ENCODE measurements at places on chromosomes 2 and 18. TPM values are rescaled to one million over a fixed set of nuclear protein-coding genes. Genes with fewer than 3 reads are reported as not detected.

Gene COL4A3
- not detected for total RNA-seq

Gene VAMP5
- 7.7 TPM for total RNA-seq

Gene VIL1
- total RNA-seq, result 0.63 TPM

Gene ASPRV1
- total RNA-seq, result 3.8 TPM

Gene CLK1
- total RNA-seq, result 76.3 TPM

Gene SP140
- total RNA-seq, result 0.07 TPM

Gene ABHD1
- 0.27 TPM for total RNA-seq

Gene CCL20
- total RNA-seq, result not detected

Gene CD226
- total RNA-seq, result 0.21 TPM

Gene YIPF4
- total RNA-seq, result 8.8 TPM

Gene LIMS3
- total RNA-seq, result 1.2 TPM

DNA sequence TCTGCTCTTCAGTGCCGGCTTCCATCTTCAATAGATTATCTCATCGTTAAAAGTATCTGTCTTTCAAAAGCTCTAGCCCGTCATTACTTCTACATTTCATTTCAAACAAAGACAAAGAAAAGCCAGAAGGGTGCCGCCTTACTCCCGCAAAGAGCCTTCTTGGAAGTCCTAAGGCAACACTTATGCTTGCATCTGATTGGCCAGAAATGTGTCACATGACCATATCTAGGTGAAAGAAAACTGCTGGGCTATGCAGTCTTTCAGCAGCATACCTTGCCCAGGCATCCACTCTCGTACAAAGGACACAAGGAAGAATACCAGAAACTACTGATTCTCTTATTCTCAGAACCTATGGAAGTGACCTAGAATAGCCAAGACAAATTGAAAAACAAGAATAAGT lies 217.1 kb upstream of the SLC35G4 start:
- DNase-seq, result peak; percentile 16

DNA sequence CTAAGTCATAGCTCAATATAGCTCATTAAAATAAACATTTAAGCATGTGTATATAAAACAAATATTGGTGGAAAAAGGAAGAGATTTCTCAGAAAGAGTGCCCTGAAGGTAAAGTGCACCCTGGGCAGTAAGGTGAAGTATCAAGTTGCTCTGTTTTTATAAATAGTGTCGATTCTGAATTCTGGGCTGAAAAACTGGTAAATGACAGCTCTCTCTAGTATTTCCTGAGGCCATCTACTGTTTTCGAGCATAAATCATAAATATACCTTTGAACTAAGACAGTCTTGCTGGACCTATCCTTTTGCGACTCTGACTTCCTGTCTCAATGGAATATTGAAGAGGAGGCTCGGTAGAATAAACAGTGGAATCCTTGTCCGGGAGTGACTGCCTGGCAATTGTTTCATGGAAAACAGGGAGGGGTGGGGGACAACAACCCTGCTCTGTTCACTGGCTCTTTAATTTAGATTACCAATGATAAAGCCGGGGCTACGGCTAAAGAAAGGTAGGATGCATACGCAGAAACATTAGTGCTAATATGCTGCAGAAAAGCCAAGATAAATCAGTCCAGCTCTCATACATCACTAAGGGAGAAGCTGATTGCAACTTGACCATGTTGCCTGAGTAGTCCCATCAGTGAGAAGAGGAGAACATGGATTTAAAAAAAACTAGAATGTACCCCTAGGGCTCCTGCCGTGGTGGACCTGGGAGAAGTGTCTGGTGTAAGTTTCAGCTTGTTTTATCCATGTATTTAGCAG lies 124.1 kb downstream of the RAPGEF4 start:
- DNase-seq, result peak; percentile 21

GRCh38 chr2:68769586-68770270 lies 35.1 kb downstream of the ARHGAP25 start:
- no peak for DNase-seq

- DNase-seq, result no peak
These were observed 80.1 kb downstream of the CSRNP3 start for GRCh38 chr2:165549619-165550018.

- DNase-seq, result no peak
These were observed 1025.1 kb downstream of the LRP1B start for GRCh38 chr2:141105763-141106162.

- peak; percentile 94 for DNase-seq
These were observed 81.4 kb downstream of the BIN1 start for GRCh38 chr2:127025359-127026166.

DNA sequence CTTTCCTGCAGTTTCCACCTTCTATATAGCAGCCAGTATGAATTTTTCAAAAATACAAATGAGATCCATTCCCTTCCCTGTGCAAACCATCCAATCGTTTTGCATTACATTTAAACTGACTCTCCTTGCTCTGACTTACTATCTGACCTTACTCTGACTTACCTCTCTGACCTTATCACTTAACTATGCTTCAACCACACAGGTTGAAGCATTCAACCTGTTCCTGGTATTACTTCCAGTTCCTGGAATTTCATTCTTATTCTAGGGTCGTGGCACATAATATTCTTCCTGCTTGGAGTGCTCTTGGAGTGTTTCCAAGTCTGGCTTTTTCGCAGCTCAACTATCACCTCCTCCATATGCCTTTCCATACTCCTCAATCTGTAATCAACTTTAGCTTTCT lies 850.6 kb upstream of the CHAC2 start:
- DNase-seq, result no peak

- no peak for DNase-seq
These were observed 121.1 kb downstream of the HDAC4 start for GRCh38 chr2:239279508-239280295.

GRCh38 chr2:174336501-174337336 lies 2.0 kb downstream of the SP9 start:
- DNase-seq, result peak; percentile 79

DNA sequence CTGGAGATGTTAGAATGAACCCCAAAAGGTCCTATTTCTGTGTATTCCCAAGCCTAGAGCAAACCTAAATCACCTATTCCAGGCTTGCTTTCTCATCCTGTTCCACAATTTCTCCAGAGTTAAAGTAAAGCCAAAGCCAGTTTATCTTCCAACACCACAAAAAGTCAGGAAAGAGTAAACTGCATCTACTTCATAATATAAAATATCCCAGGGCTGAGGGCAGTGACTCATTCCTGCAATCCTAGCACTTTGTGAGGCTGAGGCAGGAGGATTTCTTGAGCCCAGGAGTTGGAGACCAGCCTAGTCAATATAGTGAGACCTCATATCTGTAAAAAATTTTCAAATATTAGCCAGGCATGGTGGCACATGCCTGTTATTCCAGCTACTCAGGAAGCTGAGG lies 241.4 kb downstream of the CDH20 start:
- no peak for DNase-seq

- no peak for DNase-seq
These were observed 155.9 kb downstream of the DIS3L2 start for GRCh38 chr2:232117413-232117812.

DNA sequence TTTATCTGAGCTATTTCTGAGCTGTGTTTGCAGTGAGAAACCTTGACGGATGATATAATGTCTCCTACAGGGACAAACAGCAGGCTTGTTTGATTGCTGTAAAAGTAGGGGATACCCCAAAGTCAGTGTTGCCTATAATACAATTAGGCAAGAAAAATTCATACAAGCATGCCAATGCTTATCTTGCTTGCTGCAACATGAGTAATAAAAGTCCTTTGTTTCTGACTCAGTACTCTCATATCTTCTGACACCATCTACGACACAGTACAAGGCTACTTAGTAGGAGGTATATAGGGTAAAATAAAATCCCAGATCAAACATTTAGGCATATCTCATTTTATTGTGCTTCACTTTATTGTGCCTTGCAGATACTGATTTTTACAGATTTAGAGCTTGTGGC lies 33.0 kb downstream of the ERBB4 start:
- DNase-seq, result no peak

DNA sequence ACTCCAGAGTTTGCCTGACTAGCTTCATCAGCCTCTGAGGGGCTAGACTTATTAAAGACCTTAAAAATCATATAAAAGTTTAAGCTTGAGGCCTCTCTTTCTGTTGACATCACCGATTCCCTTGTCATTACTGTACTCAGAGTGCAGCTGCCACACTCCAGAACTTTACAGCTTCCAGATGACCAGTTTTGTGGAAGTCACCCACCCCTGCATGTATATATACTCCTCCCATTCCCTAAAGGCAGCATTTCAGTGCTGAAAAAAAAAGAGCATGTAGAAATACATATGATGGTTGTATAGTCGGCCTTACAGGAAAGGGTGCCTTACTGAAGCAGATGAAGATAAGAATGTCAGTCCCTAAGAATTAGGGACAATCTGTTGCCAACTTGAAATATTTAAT lies 117.3 kb downstream of the FEZ2 start:
- DNase-seq, result no peak

DNA sequence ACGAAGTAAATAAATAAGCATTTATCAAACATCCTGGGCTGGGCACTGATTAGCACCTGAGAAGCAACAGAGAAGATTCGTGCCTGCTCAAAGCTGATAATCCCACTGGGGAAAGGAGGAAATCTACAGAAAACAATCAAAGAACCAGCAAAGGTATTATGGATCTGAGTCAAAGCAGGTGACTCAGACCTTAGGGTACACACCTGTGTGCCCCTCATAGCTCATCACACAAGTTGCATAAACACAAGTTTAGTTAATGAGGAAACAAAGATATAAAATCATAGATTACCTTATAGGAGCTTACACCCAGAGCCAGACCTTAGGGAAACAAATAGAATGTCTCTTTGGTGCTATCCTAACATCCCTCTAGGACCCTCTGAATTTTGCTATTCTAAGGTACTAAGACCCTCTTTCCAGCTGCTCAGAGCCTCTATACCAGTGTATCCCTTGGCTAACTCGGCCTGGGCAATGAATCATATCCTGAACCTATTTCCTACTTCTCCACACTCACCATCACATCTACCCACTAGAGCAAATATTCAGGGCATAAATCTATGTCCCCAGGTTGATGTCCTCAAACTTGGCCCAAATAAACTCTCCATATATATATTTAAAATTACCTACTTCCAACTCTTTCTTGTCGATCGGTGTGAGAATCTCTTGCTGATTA lies 19.3 kb upstream of the CTIF start:
- no peak for DNase-seq

GRCh38 chr2:228801451-228801850 lies 469.6 kb downstream of the PID1 start:
- no peak for DNase-seq

DNA sequence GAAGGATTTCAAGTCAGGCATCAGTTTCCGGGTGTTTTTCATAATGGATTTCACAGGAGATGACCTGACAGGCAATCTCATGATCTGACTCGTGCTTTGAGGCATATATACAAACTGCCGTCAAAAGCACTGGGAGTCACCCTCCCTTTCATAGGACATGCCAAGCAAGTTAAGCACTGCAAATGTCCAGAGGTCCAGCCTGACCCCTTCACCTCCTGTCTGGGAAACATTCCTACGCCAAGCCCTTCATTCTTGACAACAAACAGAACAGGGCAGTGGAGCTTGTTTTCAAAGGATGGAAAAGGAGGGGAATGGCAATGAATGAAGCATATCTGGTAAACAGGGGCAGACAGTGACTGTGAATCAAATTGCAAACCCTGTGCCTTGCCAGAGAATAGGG lies 963.6 kb downstream of the BCL11A start:
- DNase-seq, result peak; percentile 74

- DNase-seq, result no peak
These were observed 106.8 kb downstream of the WDSUB1 start for GRCh38 chr2:159179696-159180095.

- no peak for DNase-seq
These were observed 87.3 kb upstream of the OTOS start for GRCh38 chr2:240227538-240228428.

GRCh38 chr2:178105566-178105965 lies 6.7 kb upstream of the RBM45 start:
- DNase-seq, result no peak

GRCh38 chr2:674321-674985 lies 2.8 kb downstream of the TMEM18 start:
- no peak for DNase-seq

DNA sequence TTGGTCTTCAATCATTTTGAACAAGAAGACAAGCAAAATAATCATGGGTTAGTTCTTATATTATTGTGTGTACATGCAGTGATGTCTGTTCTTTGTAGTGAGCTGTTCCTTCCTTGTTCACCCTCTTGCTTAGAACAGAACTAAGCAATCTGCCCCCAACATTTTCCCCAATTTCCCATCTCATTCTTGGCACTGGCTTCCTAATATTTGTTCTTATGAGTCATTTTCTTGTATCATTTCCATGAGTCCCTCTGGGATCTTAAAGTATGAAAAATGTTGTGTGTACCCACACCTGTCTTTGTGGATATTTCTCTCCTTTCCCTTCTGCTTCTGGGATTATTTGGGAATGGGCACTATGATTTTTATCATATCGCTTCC lies 3.5 kb upstream of the IL1B start:
- DNase-seq, result no peak

DNA sequence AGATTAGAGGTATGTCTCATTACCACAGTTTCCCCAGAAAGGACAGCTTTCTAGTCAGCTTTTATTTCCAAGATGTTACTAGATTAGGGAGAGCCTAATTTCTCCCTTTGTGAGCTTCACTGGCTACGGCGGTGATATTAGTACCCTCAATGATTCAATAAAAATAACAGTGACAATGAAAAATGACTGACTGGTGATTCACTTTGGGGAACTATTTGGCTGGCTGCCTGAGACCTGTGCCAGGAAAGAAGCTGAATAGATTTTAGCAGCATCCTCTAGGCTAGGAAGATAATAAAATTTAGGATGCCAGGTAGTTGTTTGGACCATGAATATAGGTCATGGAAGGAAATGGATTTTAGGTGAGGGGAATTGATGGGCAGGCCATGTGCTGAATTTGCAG lies 178.7 kb downstream of the FMNL2 start:
- no peak for DNase-seq

DNA sequence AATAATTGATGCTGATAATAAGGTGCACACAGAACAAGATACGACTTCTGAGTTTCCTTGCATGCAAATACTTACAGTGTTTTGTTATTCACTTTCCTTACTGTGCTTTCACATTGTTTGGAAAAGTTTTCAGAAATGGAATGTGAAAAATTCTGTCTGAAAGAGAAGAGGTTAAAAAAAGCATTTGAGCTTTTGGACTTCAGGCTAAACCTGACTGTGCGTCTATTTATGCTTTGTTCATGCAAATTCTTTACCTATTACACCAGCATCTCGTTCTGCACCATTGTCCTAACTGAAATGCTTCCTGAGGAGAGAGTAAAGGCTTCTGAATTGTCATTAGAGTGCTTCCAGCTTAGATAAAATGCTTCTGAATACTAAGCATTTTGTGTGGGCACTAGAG lies 61.4 kb downstream of the LHCGR start:
- no peak for DNase-seq

DNA sequence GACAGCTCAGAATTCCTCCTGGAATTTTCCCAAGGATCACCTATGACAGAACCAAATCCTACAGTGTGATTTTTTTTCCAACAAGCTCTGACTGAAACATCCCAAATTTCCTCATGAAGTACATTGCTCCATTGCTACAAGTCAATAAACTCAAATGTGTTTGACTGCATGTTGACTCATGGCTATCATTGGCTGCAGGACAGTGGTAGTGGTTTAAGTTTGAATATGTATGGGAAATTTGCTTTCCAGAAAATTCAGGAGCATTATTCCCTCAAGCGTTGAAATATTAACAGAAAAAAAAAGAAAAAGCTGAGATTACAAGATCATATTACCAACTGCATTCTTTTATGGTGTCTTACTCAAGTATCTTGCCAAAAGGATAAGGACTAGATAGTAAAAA lies 402.8 kb upstream of the DSEL start:
- no peak for DNase-seq

- DNase-seq, result no peak
These were observed 67.8 kb upstream of the SLC4A10 start for GRCh38 chr2:161556440-161556839.

- peak; percentile 41 for DNase-seq
These were observed 72.5 kb upstream of the CYP26B1 start for GRCh38 chr2:72220170-72220569.

- DNase-seq, result no peak
These were observed 571.9 kb downstream of the METTL4 start for GRCh38 chr18:1999387-1999786.

All from cardiac muscle cell (in vitro differentiated cells and primary cell).